ENCODE measurements at places on chromosomes 6 and 20.

- no peak for DNase-seq
These were observed 591.5 kb upstream of the ID4 start for GRCh38 chr6:19245656-19246055.

- DNase-seq: no peak
These were observed 17.2 kb upstream of the MAP3K4 start for GRCh38 chr6:160974304-160974771.

DNA sequence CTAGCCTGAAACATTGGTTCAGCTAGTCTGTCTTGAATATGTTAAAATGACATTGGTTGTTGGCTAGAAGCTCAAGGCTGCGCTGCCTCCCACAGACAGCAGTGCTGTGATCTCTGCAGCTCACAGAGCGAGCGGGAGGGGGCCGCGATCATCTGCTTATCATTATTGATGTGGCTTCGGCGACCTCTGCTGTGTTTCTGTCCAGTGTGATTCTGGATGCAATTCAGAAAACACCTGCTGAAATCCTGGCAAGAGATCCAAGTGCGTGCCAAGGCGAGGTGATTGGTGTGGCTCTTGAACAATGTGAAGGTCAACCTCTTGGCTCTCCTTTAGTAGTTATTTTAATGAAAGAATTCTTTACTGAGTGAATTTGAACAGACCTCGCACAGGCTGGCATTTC lies 142.3 kb upstream of the SASH1 start:
- DNase-seq: no peak

DNA sequence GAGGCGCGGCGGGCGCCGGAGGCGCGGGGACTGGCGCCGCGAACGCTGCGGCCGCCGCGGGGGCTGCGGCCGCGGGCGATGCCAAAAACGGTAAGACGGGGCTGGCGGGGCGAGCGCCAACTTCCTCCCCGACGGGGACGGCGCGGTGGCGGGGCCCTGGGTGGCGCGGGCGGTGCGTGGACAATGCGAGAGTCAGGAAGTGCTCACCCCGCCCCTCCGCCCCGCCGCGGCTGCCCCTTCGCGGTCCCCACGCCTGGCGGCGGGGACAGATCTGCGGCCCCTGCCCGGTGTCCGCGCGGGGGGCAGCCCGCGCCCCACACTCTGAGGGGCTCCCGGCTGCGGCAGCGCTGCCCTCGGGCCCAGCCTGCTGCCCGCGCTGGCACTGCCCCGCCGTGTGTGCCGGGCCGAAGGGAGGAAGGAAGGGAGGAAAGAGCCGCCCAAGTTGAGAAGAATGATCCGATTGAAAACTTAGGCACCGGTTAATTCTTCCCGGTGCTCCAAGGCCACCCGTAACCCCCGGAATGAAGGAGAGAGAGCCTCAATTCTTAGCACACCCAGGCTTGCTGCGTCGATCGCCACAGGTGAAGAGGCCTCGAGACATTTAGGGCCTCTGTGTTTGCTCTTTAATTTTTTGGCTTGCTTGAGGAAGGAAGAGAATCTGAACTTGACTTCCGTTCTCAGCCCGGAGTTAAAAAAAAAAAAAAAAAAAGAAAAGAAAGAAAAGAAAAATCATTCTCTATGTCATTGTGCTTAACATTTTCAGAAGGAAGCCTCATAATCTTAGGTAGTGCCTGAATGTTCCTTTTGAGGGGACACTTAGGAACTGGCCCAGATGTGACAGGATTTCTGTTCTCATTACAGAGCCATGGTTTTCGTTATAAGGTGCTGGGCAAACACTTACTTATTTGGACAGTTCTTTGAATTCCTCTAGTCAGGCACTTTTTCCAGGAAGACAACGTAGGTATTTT lies 982 bp downstream of the HECA start:
- peak; percentile 74 for DNase-seq

DNA sequence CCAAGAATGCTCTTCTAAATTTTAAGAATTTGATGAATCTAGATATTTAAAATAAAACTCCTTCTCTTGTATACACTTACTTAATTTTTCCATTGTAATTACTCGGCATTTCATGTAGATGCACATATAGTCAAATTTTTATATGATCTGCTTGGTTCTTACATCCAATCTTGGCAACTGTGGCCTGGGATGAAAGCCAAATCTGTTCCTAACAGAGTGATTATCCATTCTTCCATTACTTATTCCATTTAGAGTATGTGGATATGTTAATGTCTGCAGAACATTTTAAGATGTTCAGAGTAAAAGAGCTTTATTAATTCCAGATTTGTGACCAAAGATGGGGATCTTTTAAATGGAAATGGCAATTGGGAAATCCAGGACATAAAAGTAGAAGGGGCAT lies 144.1 kb upstream of the PDE7B start:
- no peak for DNase-seq

GRCh38 chr6:50850223-50851048 lies 31.8 kb downstream of the TFAP2B start:
- no peak for DNase-seq

- DNase-seq: no peak
These were observed 32.7 kb downstream of the TUBB2B start for GRCh38 chr6:3194535-3195419.

DNA sequence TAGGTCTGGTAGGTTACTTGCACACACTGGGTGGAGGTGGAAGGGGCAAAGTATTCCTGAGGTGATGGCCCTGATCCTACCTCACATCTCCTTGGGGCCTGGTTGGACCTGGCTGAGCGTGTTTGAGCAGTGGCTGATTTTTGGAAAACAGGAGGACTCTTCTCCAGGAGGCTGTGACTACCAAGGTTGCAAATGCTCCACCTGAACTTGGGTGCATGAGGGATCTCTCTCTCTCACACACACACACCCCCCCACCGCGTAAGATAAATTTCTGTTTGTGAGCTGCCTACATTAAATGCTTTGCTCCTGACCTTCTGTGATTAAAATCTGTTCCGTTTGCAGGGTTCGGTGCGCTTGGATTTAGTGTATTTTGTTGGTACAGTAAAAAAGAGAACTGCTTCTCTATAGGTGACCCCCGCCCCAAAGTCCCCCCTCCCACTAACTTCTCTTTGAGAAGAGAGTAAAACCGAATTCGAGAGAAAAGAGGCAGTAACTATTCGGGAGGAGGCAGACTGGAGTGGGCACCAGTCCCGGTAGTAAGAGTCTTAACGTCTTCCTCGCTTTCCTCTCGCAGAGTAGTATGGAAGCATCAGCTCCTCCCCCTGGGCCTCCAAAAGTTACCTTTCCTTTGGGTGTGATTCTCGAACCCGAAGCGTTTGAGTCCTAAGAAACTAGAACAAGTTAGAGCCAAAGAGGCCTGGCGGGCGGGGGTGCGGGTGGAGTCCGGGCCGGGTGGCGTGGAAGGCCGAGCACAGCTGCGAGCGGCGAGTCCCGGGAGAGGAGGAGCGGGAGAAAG lies 585 bp upstream of the DSE start:
- DNase-seq: no peak

GRCh38 chr6:33992191-33992590 lies 153.7 kb downstream of the GRM4 start:
- DNase-seq: no peak

- DNase-seq: no peak
These were observed 6.4 kb upstream of the MTRES1 start for GRCh38 chr6:107021446-107022185.

- no peak for DNase-seq
These were observed 16.8 kb downstream of the TREM1 start for GRCh38 chr6:41269716-41270115.

- DNase-seq: no peak
These were observed 23.5 kb upstream of the MAP3K7 start for GRCh38 chr6:90610301-90610750.

GRCh38 chr6:14888575-14889000 lies 357.3 kb upstream of the JARID2 start:
- DNase-seq: no peak

DNA sequence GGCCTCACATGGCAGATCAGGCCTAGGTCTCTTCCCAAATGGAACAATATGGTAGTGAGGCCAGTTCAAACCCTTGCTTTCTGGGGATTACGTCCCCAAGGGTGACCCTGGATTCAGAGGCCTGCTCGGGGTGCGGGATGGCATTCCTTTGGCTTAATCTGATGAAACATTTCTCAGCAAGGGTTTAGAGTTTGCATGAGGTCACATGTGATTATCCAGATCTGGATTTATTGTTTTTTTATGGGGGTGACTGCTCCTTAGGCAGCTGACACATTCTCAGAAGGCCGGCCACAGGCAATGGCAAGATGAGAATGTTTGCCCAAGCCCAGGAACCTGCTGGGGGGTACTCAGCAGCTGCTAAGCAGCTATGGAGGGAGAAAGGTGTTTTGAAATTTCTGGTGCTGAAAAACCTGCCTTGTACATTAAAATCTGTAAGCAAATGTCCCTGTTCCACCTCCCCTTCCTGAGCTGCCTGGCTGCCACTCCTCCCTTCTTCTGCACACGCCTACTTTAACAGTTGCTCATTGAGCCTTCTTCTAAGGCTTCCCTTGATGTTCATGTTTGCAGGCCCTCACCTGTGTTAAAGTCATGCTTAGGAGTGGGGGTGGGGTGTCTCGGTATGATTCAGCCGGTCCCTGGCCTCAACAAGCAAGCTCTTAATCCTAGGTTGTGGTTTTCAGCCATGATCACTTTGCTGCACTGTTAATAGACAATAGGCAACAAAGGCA lies 37.9 kb upstream of the FUCA2 start:
- no peak for DNase-seq

DNA sequence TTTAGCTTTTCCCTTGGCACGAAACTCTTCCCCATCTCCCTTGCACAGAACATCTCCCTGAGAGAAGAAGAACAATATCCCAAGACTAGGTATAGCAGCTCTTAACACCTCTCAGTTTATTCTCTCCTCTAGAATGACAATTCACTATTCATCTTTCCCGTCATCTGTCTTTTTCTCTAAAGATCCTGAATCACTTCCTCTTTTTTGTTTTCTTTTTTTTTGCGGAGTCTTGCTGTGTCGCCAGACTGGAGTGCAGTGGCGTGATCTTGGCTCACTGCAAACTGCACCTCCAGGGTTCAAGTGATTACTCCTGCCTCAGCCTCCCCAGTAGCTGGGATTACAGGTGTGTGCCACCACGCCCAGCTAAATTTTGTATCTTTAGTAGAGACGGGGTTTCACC lies 574.4 kb upstream of the MAP3K7 start:
- DNase-seq: no peak

GRCh38 chr6:143368426-143368825 lies 82.1 kb downstream of the ADAT2 start:
- no peak for DNase-seq

DNA sequence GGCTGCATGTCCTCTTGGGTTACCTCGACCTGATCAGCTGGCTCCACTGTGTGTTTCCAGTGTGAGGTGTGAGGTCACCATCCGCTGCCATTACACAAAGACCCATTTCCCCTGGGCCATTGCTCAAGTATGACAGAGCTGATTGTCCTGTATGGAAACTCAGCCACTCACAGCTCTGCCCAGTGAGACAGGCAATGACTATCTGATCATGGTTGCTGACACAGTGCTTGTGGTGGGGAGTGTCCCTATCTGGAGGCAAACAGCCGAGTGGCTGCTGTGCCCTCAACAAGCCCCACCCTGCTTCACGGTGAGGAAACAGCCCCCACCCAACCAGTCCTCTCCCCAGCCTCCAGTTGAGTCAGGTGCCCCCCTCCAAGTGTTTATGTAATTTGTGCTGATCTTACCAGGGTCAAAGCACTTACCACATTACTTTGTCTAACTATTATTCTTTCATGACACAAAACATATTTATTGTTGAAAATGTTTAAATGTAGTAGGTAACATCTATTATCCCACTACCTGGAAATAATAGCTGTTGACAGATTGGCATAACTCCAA lies 11.7 kb upstream of the MAPK13 start:
- DNase-seq: peak; percentile 51

DNA sequence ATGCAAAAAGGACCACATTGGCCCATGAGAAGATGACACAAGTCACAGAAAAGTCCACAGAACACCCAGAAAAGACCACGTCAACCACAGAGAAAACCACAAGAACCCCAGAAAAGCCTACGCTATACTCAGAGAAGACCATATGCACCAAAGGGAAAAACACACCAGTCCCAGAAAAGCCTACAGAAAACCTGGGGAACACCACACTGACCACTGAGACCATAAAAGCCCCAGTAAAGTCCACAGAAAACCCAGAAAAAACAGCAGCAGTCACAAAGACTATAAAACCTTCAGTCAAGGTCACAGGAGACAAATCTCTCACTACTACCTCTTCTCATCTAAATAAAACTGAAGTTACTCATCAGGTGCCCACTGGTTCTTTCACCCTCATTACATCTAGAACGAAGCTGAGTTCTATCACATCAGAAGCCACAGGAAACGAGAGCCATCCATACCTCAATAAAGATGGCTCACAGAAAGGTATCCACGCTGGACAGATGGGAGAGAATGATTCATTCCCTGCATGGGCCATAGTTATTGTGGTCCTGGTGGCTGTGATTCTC lies 11.2 kb downstream of the MUCL3 start:
- no peak for DNase-seq

GRCh38 chr6:149336609-149336928 lies 19.1 kb downstream of the TAB2 start:
- no peak for DNase-seq

DNA sequence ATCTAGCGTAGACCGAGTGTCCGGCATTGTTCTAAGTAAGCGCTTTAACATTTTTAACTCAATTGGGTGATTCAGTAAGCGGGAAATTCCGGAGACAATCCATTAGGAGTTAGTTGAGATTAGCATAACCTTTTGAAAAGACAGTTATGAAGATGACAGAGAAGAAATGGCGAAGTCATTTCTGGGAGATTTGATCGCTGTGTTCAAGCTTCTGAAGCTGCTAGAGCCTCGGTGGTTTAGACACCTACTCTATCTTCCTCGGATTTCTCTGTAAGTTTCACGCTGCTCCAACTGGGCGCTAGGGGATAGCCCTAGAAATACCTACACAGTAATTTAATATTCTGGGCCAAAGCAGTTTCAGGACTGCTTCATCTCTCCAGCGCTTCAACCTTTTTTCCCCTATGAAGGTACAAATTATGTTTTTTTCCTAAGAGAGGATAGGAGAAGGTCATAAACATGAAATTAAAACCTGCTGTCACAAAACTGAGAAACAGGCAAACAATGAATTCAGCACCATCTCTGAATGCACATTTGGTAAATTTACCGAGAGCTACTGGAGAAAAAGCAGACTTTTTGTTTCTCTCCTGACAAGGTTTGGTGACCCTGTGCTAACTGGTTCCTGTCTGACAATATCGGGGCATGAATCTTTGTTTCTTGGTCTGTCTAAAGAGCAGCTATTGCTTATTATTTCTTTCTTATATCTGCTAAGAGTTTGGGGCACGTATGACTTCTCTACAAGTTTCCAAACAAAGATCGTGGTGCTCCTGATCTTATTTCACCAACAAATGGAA lies 22.4 kb downstream of the ZNF311 start:
- DNase-seq: peak; percentile 35

DNA sequence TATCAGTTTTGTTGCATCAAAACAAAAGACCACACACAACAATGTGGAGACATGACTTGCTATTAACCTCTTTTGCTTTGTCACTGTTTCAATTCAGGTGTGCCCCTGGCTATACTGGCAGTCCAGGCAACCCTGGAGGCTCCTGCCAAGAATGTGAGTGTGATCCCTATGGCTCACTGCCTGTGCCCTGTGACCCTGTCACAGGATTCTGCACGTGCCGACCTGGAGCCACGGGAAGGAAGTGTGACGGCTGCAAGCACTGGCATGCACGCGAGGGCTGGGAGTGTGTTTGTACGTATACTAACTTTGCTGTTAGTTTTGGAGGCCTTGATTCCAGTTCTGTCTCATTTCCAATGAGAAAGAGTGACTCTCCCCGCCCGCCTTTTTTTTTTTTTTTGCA lies 356.9 kb downstream of the ARHGAP18 start:
- DNase-seq: no peak

Measured in CD4-positive, alpha-beta memory T cell (primary cell).